ENCODE measurements at places on chromosomes 16 and 17.

DNA sequence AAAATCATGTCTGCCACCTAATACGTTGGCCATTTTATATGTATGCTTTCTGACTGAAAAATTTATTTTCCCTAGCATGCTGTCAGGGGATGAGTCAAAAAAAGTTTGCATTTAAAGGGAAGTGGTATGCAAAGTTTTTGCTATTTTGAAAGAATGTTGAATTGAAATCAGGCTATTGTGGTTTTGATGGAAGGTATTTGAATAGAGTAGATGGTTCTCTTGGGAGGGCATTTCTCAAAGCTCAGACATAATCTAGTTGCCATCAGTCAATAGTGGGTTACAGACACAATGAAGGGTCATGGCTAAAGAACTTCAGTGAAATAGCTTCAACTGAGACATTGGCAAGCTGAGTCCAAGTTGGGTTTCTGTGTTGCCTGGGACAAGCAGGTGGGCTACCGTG is 102.4 kb downstream of the MAP2K6 start:
- no peak for DNase-seq

DNA sequence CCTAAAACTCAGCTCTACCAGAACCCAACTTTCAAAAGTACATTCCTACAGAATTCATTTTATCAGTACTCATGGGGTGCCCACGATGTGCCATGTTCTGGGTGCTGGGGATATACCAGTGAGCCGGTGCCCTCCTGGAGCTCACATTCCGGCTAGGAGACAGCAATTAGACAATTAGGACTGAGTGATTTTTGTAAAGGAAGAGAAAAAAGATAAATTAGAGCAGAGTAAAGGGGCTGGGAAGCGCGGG is 449 bp upstream of the MRPL58 start:
- DNase-seq = no peak

- peak; percentile 38 for DNase-seq
These were observed 7.3 kb downstream of the C16orf89 start for GRCh38 chr16:5058476-5058875.

DNA sequence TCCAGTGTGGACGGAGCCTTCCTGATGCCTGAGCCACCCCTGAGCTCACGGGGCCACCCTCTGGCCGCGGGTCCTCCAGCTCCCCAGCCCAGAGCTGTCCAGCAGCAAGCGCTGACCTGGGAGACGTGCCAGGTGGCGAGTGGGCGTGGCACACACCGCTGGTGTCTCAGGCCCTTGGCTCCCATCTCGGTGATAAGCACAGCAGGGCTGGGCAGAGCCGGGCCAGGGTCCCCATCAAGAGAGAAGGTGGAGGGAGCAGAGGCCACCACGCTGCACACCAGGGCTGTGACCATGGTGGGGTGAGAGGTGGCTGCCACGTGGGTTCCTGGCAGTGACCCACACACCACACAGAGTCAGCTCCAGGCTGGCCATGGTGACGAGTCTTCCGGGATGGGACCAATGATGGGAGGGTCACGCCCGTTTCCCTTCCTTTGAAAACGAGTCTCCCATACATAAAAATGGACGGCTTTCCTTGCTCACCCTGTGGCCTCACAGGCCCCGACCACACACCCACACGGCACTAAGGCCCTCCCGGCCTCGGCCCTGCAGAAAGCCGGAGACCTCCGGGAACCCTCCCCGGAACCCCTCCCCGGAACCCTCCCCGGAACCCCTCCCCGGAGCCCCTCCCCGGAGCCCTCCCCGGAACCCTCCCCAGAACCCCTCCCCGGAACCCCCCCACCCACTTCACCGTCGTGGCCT is 16.8 kb downstream of the UTS2R start:
- DNase-seq = no peak

DNA sequence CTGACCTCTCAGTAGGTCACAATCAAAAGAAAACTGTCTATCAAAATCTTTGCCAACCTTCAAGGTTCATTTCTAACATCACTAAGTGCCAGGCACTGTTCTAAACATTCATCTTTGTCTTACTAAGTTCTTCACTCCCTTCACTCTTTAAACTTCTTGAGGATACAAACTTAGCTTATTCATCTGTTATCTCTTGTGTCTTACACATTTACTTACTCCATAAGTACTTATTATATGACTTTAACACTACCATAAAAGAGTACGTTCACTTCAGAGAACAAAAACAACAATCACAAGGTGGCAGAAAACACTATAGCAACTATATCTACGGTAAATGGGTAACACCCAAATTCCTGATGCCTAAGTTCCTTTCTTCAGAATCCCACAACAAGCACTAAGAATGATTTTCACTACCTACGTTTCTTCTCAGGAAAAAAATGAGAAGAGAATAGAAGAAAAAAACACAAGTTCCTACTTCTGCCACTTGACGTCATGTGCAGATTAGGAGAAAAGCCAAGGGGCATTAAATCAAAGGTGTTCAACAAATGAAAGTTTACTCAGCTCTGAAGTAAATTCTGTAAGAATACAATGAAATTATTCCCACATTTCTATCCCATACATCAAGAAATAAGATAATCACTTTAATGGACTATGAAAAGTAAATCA is 29.2 kb downstream of the KANSL1 start:
- no peak for DNase-seq

GRCh38 chr17:2251098-2251497 is 52.5 kb downstream of the SMG6 start:
- no peak for DNase-seq

DNA sequence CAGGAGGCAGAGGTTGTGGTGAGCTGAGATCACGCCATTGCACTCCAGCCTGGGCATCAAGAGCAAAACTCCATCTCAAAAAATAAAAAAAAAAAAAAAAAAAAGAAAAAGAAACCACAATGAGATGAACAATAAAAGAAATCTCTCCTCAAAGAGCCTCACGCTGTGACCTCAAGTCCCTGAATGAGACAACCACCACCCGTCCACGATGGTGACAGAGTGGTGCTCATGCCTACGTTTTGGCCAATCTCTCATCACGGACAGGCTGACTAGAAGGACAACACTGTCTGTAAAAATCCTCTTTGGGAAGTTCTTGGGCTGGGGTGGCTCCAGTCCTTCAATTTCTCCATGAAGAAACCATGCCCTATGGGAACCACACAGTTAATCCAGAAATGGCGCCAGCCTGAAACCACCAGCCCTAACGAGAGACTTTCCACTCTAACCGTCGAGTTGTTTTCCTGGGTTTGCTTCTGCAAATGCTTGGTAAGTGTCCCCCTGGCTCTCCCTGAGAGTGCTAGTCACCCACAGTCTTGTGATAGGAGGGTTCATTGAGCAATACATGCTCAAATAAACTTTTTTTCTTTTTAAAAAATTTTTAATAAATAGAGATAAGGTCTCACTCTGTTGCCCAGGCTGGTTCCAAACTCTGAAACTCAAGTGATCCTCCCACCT is 15.0 kb upstream of the PRSS27 start:
- no peak for DNase-seq

DNA sequence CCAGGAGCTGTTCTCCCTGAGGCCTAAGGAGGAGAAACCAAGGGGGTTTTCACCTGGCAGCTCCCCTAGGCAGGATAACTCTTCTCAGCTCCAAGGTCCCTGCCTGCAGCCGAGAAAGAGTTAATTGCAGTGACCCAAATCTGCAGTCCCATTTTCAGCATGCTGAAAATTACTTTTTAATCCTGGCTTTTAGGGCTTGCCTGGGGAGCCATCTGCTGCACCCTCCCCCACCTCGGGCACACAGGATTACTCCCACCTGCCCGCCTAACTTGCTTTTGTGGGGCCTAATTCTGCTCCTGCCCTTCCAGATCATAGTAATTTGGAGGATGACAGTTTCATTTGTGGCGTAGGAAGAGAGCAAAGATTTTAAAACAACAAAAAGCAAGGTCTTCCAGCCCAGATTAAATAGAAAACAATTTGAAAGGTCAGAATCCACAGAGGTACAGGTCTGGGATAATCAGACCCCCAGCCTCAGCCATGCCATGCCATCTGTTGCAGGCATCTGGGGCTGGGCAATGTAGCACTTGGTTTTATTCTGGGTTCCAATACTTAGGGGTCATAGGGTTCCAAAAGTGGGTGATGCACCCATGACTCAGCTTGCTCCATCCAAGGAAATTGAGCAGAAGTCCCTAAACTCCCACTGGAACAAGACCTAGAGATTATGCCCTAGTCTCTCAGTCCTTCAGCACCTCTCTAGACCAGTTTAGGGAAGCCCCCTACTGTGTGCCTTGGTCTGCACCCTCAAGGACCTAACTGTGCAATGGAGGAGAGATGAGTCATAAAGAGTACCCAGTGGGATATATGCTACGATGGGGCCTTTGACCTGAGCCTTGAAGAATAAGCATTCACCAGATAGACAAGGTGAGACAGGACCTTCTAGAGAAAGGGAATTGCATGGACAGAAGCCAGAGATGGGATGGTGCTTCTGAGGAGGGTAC is 64.5 kb upstream of the NLK start:
- DNase-seq = no peak

DNA sequence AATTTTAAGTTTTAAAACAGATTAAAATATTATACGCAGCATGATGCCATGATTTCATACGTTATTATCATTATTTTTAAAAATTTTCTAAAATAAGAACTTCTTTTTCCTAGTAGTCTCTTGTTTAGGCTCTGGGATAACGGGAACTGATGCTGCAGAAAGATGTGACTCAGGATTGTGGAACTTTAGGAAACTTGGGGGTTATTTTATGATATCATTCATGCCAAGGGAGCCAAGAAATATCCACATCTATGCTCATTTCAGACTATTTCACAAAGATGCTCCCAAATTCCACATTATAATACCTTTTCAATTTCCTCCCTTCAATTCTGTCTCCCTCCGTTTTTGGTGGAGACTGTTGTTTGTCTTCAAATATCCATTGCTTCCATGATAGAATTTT is 236.4 kb downstream of the HS3ST3A1 start:
- DNase-seq = peak; percentile 30

DNA sequence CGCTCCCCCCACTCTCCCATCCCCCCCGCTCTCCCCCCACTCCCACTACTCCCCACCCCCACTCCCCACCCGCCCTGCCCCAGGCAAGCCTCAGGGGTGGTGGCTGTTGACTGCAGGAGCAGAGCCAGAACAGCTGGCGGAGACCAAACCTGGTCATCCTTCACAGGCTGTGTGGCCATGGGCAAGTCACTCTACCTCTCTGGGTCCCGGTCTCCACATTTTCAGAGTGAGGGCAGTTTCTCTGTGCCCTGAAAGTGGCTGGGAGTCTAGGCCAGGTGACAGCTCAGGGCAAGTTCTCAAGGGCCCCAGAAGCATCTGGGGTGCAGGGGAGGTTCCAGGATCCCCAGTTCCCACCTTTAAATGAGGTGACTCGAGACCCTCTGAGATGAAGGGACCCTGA is 15.1 kb upstream of the BAHCC1 start:
- no peak for DNase-seq

- DNase-seq = no peak
These were observed 27.3 kb downstream of the IGF2BP1 start for GRCh38 chr17:49024523-49024922.

- no peak for DNase-seq
These were observed 75.7 kb upstream of the BRD7 start for GRCh38 chr16:50444526-50444925.

DNA sequence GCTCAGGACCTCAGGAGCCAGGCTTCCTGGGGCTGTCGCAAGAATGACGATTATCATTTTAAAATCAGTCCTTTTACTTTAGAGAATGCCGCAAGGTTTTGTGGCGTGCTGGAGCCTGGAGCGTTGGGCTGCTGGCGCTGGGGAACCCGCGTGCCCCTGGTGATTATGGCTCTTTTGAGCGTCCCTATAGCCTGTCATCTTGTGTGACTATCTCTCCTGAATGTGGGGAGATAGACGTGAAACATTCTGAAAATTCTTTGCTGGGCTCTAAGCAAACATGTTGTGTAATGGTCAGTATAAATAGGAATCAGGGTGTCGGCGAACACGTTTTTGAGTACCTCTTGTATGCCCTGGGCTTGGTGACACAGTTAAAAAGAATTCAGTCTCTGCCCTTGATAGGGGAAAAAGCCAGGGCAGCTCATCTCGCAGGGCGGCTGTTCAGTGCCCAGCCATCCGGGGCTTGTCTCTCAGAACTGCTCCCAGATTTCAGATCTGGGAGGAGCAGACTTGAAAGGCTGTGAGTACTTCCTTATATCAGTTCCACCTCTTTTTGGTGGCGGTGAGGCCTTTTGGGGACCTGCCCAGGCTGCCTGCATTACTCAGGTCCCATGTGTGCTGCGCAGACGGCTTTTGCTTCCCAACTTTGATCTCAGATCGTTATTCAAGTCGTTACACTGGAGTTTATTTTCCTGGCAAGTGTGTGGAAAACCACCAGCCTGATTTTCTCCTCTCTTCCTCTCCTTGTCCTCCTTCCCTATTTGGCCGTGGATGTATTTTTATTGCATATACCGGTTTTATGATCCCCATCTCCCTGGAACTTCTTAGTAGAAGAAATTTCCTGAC is 973 bp downstream of the SLC7A6 start:
- peak; percentile 64 for DNase-seq

GRCh38 chr16:67451704-67452435 is 20.9 kb downstream of the HSD11B2 start:
- DNase-seq = no peak

DNA sequence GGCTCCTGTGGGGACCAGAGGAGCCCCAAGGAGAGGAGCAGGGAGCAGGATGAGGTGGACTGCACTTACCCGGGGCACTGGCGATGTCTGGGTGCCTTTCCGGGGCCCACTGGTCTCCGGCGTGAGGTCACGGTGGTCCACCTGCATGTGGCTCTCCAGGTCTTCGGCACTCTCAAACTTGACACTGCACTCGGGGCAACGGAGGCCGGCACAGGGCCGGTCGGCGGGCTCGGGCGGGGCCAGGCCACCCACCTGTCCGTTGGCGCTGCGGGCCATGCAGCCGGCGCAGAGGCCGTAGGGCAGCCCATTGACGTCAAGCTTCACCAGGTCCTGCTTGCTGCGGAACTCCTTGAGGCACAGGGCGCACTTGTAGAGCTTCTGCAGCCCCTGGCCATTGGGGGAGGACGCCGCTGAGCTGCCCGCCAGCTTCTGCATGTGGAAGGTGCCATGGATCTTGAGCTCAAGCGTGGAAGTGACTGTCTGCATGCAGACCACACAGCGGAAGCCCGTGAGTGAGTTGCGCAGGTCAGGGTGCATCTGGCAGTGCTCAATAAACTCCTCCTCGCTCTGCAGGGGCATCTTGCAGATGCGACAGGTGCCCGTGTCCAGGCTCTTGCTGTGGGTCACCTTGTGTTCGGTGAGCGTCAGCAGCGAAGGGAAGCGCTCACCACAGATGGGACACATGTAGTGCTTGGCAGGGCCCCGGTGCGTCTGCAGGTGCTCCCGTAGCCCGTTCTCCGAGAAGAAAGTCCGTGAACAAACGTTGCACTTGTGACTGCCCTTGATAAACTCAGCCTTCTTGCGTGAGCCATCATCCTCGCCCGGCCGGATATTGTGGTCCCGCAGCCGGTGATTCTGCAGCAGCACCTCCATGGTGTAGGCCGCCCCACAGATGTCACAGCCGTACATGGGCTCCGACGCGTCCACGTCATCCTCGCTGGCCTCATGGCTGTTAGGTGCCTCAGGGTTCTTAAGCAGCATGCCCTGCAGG is 220.0 kb downstream of the ZNF423 start:
- DNase-seq = no peak

DNA sequence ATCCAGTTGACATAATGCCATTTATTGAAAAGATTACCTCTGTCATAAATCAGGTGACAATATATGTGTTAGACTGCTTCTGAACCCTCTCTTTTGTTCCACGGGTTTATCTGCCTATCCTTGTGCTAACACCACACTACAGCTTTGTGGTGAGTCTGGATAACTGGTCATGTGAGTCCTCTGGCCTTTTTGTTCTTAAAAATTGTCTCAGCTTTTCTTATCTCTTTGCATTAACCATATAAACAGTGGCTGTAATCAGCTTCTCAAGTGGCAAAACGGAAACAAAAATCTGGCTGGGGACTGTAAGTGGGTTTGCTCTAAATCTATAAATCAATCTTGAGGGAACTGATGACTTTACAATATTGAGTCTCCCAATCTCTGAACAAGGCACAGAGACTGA is 44.6 kb downstream of the STX8 start:
- no peak for DNase-seq

Measured in fibroblast of pulmonary artery (primary cell).